ENCODE measurements at places on chromosomes 7 and 10.

DNA sequence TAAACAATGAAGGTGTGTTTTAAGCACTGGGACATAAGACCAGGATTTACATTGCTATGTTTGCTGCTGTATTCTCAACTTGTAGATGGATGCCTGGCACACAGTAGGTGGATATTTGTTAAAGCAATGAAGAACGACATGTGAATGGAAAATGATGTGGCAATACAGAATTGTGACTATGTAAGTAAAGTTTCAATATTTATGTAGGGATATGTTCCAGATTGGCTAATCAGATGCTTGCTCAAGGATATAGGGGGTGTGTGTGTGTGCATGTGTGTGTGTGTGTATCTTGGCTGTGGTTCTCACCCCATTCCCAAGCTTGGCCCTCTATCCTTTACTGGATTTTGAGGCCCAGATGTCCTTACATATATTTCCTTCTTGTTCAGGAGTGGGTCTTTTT is 42.7 kb upstream of the LAMB1 start:
- DNase-seq, result no peak

GRCh38 chr10:88474884-88475844 is 108.0 kb downstream of the RNLS start:
- DNase-seq, result no peak

GRCh38 chr7:136687693-136688322 is 180.6 kb upstream of the CHRM2 start:
- no peak for DNase-seq

- DNase-seq, result no peak
Measured at GRCh38 chr7:141463986-141464385, 87.2 kb upstream of the AGK start.
